Lower lobe of right lung (tissue), 2 donors: ENCODE measurements at places on chromosomes 5 and 9. TPM values are rescaled to one million over a fixed set of nuclear protein-coding genes. Genes with fewer than 3 reads are reported as not detected.

AK8 gene
- 6.1 TPM for total RNA-seq

TXNDC8 gene
- total RNA-seq = not detected

EIF4EBP3 gene
- 19.3 TPM for total RNA-seq

RETREG1 gene
- total RNA-seq = 20.6 TPM

BAAT gene
- not detected for total RNA-seq

SOX30 gene
- total RNA-seq = not detected

FAM221B gene
- 0.32 TPM for total RNA-seq

KCNV2 gene
- total RNA-seq = not detected

GPR151 gene
- not detected for total RNA-seq

IL9 gene
- not detected for total RNA-seq

PCDHB13 gene
- total RNA-seq = 2.9 TPM

BRINP1 gene
- 1.5 TPM for total RNA-seq

WNT8A gene
- not detected for total RNA-seq

GNAQ gene
- 130 TPM for total RNA-seq

ANKRD31 gene
- 0.27 TPM for total RNA-seq

PLAC8L1 gene
- total RNA-seq = not detected

TAF11L5 gene
- not detected for total RNA-seq

TERT gene
- not detected for total RNA-seq

LCN2 gene
- total RNA-seq = 83.4 TPM

ITGA1 gene
- total RNA-seq = 84.4 TPM

RALGPS1 gene
- total RNA-seq = 17.6 TPM

ZNF454 gene
- total RNA-seq = 2.6 TPM

SLC9A3 gene
- total RNA-seq = 1.1 TPM

SPINK1 gene
- not detected for total RNA-seq
